ENCODE measurements at places on chromosomes 5 and 9. TPM values are rescaled to one million over a fixed set of nuclear protein-coding genes. Genes with fewer than 3 reads are reported as not detected.

NOP16 gene
- total RNA-seq, result 15.5 TPM

NEUROG1 gene
- total RNA-seq, result not detected

ANKHD1 gene
- 80.0 TPM for total RNA-seq

- no peak for DNase-seq
These were observed 67.0 kb upstream of the SYK start for GRCh38 chr9:90734631-90735030.

- no peak for DNase-seq
These were observed 176.0 kb downstream of the PTPRD start for GRCh38 chr9:10436756-10437155.

GRCh38 chr9:89553451-89554010, 51.3 kb upstream of the GADD45G start:
- DNase-seq, result no peak

GRCh38 chr9:81082221-81082620, 607.1 kb downstream of the TLE1 start:
- no peak for DNase-seq

DNA sequence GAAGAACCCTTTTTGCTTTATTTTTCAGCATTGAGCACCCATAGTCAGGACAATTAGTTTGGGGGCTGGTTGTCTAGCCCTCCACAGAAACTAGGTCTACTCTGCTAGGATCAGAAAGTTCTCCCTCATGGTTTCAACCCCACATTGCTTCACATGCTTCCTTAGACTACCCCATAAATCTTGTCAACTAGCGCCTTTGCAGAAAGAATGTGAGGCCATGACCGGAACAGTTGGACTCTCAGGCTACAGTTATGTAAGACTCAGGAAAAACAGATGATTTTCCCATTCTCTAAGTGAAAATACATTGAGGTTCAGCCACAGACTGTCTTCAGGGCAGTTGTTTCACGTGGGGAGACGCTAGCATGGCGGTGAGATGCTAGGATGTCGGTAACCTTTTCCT, 255.6 kb downstream of the NR3C1 start:
- DNase-seq, result no peak

DNA sequence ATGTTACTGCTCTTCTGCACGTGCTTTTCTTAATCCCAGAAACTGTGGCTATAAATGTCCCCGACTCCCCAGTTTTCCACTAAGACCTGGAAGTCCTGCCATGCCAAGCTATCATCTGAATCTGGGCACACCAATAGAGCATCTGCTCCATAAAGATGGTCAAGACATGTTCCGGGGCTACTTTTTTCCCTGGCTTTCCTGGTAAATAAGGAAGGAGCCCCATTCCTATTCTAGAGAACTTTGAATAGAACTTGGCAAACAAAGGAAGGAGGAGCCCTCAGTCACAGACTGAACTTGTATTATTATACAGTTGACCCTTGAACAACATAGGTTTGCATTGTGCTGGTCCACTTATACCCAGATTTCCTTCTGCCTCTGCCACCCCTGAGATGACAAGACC, 182.9 kb downstream of the CCDC192 start:
- DNase-seq, result no peak

GRCh38 chr5:103561685-103562452, 720 bp downstream of the NUDT12 start:
- DNase-seq, result no peak

DNA sequence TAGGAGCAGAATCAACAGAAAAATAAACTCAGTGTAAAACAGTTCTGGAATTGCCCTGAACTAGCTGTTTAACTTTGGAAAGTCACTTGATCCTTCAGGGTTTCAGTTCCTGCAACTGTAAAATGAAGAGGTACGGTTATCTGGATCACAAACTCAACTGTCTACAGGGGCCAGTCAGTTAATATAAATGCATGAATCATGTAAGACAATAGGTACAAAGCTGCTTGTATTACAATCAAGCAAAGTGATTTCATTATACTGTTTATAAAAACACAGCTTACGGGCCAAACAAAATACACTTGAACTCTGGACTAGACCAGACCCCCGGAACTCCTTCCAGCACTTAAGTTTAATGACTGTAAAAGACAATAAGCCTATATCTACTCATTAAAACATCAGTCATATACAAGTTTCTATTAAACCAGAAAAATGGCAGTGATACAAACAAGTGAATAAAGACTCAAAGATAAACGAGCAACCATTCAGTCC, 73.0 kb downstream of the MRPS27 start:
- DNase-seq, result no peak

GRCh38 chr5:92144824-92145223, 761.7 kb upstream of the ARRDC3 start:
- DNase-seq, result no peak

DNA sequence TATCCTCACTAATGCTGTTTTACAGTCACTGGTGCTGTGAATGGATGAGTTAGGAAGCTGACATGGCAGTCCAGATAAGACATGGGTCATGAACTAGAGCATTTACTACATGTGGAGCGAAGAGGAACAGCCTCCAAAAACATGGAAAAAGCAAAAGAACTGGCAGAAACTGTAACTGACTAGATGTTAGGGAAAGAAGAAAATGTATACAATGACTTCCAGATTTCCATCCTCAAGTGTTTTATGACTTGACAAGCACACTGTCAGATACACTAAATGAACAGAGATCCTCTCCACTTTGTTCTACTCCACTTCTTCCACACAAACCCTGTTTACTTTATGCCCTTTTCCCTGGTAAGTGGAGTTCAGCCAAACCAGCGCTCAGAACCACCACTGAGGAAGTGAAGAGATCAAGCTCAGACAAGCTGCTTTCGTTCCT, 11.5 kb downstream of the HMGCS1 start:
- no peak for DNase-seq
